Coronary artery (tissue), 2 donors: ENCODE measurements at places on chromosomes 5 and 9.

- DNase-seq = no peak
Observed at GRCh38 chr5:67493676-67494075, 297.1 kb upstream of the CD180 start.

GRCh38 chr5:160772854-160773253 is 79.2 kb downstream of the ATP10B start:
- no peak for DNase-seq

DNA sequence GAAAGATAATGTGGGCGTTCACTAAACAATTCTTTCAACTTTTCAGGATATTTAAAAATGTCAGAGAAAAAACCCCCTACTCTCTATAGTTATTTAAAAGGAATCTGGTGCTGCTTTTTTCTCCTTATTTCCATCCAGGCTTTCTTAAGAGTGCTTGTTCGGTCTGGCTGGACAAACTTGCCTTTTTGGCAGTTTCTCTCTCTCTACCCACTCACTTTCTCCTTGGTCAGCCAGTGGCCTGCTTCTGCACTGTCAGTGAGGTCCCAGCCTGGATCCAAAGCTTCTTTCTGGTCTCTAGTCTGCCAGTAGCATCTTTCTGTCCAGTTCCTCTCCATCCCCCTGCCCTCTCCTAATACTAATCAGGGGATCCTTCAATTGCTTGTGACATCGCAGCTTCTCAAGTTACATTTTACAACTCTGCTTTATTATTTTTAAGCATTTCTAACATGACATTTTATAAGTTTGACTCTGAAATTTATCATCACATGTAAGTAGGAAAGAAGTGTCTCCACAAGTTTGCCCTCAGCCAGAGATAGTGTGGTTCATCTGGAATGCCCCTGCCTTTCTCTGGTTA is 50.4 kb downstream of the PIK3R1 start:
- no peak for DNase-seq

DNA sequence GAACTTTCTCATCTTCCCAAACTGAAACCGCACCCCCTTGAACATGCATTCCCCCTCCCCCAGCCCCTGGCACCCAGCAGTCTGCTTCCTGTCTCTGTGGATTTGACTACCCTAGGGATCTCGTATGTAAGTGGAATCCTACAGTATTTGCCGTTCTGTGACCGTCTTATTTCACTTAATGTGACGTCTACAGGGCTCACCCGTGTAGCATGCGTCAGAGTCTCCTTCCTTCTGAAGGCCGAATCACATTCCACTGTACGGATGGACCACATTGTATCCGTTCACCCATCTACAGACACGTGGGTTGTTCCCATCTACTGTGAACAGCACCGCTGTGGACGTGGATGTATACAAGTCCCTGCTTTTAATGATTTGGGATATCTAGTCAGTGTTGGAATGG is 4.5 kb downstream of the PRRX2 start:
- DNase-seq = no peak

DNA sequence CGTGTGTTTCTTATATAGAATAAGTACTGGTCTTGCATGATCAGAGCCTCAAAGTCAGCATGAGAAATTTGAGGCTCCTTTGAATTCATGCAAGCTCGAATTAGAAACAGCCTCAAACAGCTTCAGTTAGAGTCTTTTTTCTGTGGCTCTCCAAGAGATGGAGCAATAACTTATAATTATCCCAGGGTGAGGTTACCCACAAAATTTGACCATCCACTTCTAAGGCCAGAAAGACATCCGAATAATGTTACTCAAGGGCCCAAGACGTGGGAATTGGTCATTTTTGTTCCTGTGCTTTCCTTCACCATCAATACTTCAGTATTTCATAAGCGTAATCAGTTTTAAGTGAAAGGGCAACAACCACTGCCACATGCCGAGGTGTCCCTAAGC is 89.7 kb downstream of the DAPK1 start:
- DNase-seq = no peak

DNA sequence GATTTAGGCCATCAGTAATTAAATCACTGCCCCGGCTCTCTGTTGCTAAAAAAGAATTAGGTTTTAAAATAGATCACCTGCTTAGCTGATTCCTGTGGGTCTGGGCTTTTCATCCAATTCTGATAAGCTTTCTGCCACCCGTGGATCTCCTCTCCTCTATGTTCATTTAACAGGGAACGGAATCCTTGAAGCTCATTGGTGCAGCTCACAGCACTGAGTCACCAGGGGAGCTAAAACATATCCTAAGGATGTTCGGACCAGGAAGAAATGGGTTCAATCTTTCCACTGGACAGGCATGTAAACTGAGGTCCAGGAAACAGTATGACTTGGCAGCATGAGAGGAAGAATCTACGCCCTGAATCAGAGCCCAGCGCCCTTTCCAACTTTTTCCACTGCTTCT is 267.1 kb upstream of the GRIA1 start:
- DNase-seq = no peak

DNA sequence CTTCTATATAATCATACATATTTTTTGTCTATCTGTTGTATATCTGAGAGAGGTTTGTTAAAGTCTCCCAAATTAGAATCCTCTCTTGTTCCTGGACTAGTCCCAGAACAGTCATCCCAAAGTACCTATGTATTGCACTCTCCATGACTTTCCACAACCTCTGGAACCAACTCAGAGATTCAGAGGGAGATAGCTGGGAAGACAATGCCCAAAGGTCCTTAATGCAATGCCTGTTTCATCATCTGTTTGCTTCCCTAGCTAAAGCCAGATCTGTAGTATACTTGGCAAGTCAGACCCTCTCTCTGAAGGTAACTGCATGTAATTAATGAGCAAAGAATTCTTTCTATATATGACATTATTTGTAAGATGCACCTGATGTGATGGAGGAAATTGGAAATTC is 89.4 kb downstream of the ZNF474 start:
- DNase-seq = no peak

DNA sequence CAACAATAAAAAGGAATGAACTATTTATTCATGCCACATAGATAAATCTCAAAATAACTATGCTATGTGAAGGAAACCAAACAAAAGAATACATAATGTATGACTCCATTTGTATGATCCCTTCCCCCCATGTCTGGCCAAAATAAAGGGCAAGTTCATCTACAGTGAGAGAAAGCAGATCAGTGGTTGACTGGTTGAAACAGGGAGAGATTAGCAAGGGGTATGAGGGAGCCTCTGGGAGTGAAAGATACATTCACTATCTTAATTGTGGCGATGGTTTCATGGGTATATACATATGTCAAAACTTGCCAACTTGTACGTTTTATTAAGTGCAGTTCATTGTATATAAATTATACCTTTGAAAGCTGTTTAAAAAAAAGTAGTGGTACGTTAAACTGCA is 4.8 kb downstream of the PSMD5 start:
- no peak for DNase-seq

GRCh38 chr9:306907-307306 is 92.2 kb downstream of the DOCK8 start:
- DNase-seq = no peak

GRCh38 chr9:109789556-109789955 is 9.6 kb downstream of the PALM2AKAP2 start:
- no peak for DNase-seq

DNA sequence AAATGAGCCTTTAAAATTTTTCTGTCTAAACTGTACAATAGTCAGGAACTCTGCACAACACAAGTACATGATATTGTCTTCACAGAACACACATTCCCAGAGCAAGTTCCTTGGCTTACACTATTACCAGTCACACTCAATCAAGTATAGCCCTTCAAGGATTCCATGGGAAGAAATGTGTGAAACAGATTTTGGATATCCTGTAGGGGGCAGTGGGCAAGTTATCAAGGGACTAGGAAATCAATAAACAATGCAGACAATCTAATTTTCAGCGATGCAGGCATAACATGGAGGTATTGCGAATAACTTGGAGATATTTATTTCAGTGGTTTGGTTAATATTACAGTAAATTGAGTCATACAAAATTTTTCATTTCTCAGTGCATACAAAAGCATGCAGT is 1171.5 kb upstream of the NUDT12 start:
- DNase-seq = no peak

GRCh38 chr5:56833325-56833724 is 18.0 kb downstream of the MAP3K1 start:
- no peak for DNase-seq

GRCh38 chr9:100589582-100589981 is 11.7 kb downstream of the CAVIN4 start:
- DNase-seq = no peak

GRCh38 chr9:37453827-37454226 is 11.4 kb downstream of the ZBTB5 start:
- no peak for DNase-seq

GRCh38 chr5:1510151-1510561 is 13.6 kb downstream of the LPCAT1 start:
- DNase-seq = no peak

DNA sequence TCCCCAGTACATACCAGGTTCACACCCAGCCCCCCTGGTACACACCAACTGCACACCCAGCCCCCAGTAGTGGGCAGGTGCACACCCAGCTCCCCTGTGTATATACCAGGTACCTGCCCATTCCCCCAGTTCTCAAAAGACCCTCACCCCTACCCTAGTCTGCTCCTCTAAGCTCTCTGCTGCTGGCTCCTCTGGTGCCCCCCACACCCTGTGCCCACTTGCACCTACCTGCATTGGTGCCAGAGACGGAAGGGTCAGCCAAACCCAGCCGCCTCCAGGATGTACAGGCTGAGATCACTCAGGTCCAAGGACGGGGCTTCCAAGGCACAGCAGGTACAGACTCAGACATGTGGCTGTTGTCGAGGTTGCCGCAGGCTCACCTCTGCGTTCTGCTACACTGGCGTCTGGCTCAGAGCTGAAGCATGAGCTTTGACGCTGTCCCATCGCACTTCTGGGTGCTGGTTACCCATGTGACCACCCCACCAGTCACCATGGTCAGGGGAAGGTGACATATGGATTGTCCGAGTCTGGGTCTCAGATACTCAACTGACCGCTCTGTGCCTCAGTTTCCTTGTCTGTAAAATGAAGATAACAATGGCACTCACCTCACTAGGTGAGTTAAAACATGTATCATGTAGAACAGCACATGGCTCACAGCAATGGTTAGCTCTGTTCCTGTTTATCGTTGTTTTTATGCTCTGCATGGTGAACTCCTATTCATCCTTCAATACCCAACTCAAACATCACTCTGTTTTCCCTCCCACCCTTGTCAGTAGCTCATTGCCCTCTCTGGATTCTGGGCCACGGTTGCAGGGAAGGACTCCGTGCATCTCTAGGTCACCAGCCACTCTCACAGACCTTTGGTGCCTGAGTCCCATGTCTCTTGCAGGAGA is 45.3 kb upstream of the SUSD3 start:
- no peak for DNase-seq

DNA sequence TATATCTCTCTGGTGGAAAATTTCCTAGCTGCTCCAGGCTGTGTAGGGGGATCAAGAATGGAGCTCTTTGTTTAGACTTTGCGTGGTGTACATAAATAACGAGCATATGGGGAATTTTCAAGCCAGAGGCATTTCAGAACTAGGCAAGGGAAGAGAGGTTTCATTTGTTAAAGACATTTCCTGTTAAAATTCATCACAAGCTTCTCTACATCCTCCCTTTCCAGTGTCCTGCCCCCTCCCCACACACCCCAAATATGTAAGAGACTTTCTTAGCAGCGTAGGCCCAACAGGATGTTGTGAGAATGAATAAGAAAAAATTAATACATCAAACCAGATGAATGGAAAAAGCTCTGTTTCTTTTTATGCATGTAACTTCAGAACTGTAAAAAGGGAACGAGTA is 150.3 kb downstream of the GPBP1 start:
- no peak for DNase-seq

DNA sequence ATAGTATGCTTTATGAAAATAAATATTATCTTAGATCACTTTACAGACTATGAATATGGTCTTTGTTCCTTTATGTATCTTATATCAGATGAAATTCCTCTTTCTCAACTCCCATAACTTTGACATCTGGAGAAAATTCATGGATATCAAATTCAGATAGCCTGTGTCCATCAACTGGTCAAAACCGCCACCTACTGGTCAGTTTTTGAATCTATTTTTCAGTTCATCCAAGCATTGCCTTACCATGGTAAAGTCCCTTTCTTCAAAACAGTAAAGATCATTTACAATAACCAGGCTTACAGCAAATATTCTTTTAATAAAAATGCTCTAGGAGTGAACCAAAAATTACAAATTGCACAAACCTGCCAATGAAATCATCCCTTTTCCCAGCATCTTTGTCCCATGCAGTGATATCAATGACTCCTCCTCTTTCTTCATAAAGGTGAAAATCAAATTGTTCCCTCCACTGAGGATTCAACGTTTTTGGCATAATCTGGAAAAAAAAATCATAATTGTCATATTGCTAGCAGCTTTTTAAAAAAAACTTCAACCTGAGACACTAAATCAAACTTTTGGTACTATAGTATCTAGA is 290.5 kb downstream of the SLF1 start:
- no peak for DNase-seq

GRCh38 chr9:26142631-26143030 is 464.4 kb upstream of the TUSC1 start:
- no peak for DNase-seq

DNA sequence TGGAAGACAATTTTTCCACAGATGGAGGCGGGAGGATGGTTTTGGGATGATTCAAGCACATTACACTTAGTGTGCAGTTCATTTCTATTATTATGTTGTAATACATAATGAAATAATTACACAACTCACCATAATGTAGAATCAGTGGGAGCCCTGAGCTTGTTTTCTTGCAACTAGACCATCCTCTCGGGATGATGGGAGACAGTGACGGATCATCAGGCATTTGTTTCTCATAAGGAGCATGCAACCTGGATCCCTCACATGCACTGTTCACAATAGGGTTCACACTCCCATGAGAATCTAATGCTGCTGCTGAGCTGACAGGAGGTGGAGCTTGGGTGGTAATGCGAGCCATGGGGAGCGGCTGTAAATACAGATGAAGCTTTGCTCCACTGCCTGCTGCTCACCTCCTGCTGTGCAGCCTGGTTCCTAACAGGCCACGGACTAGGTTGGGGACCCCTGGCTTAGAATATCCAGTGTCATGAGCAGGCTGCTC is 1.6 kb downstream of the STKLD1 start:
- no peak for DNase-seq

- no peak for DNase-seq
Observed at GRCh38 chr9:69997524-69997923, 46.1 kb upstream of the MAMDC2 start.

DNA sequence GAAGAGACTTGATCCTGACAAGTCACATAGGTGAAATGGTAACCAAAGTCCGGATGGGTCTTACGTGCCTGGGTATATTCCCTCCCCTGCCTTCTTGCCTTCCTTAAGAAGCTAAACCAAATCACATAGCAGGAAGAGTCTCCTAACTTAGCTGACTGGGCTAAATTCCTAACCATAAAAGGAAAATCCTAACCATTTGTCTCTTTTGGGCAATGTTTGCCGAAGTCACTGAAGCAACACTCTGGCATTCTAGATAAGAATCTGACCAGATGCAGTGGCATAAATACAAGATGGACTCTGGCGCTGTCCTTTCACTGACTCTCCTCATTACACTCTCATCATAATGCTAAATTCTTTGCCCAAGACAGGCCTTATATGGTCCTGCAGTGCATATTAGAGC is 625.5 kb upstream of the RORB start:
- DNase-seq = no peak

- DNase-seq = no peak
Observed at GRCh38 chr5:17772232-17772631, 138.0 kb downstream of the TAF11L14 start.

GRCh38 chr9:112869917-112870316 is 20.8 kb downstream of the SLC46A2 start:
- DNase-seq = no peak

- no peak for DNase-seq
Observed at GRCh38 chr5:124728968-124729332, 17.5 kb downstream of the ZNF608 start.

GRCh38 chr5:72152545-72152944 is 45.3 kb downstream of the MAP1B start:
- no peak for DNase-seq

- no peak for DNase-seq
Observed at GRCh38 chr5:128749136-128749898, 211.3 kb upstream of the FBN2 start.
